ENCODE measurements at places on chromosomes 16 and 17.

GRCh38 chr16:74982256-74982655 lies 2.7 kb downstream of the WDR59 start:
- no peak for DNase-seq

DNA sequence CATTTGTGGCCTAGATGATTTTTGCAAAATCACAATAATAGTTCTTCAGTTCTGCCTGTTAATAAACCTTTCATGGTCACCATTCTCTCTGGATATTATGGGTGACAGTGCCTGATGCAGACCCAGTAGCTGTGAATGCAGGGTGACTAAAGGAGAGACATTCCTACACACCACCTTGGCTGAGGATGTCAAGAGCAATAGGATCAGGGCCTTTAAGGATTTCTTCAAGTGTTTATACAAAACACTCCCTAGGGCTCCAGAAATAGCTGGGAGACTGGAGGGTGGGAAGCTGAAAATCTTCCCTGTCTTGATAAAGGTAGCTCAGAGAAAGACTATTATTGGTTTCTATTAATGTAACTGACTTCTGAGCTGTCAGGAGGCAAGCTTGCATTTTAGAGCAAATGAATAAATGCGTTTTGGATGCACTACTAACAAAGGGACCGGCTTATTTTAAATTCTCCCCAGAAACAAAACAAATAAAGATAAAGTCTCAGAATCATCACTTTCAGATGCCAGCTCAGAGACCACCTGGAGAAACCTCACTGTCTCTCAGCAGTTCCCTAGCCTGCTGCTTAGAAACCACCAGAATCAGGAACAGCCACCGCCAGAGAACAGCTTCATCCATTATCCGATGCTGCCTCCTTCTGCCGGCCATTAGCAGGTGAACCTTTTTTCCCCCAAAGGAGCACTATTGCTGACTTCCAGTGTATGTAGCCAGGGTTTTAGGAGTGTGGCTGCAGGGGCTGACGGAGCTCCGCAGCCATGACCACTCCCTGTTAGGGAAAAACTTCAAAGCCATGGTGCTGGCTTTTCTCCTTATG lies 171.4 kb upstream of the DYNLRB2 start:
- DNase-seq: peak; percentile 11

DNA sequence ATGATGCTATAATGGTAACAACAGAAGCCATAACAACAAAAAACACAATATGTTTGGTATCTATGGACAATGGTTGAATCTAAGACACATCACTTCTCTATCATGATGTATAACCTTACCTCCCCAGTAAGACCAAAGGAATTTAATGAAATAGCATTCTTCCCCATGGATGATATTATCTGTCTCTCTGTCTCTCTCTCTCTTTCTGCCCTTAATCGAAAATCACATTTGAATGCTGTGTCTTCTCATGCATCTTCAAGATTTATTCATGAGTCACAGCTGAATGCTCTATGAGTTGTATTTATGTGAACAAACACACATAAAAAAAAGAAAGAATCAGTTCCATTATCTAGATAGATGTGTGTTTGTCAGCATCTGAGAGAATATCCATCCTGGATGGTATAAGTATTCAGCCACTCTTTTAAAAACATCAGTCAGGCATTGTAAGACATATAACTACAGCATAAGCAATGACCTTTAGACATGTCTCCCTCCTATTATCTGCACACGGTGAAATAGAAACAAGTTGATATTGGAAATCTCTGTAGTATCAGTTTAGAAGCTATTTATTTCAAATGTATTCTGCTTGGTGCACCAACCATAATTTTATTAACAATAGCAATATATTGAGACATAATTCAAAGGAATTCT lies 433.3 kb downstream of the TOX3 start:
- DNase-seq: no peak

DNA sequence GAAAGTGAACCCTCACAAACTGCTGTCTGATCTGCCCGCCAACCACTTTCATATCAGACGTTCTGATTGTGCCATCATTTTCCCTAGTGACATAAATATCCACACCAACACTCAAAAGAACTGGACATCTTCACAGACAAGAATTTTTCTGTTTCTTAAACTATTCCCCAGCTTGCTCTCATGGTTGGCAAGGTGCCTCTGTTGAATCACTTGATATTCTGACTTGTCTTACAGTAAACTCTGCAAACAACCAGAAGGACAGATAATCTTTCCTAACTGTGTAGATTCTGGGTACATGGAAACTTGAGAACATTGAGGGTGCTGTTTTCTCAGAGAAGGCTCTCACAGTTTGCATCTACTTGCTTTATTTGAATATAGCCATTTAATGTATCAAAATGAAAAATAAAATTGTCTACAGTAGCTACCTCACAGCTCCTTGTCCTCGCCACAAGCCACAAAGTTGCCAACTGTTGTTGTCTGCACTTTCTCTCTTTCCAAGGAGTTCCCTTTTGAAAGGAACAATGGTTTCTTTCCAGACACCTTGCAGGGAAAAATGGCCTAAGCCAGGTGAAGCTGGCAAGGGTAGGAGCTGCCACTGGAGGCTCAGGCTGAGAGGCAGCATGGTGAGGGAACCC lies 46.0 kb upstream of the ADAMTS18 start:
- no peak for DNase-seq

DNA sequence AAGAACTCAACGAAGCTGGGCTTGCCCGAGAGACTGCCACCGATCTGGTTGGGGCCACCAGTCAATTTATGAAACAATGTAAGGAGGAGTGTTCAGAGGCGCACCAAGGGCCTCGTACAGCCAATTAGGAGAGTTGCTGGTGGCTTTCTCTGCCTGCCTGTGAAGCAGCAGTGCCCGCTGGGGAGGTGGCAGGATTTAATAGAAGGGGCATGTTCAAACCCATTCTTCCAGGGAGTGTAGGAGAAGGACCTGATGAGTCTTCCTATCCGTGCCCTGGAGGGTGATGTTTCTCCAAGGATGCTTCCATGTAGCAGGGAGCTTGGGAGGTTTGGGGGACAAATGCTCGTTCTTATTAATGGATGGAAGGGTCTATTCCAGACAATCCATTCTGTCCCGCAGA lies 178.4 kb downstream of the CCDC182 start:
- no peak for DNase-seq

GRCh38 chr17:79668344-79669250 lies 57.7 kb upstream of the RBFOX3 start:
- no peak for DNase-seq

GRCh38 chr17:58706351-58707140 lies 14.1 kb downstream of the RAD51C start:
- no peak for DNase-seq

DNA sequence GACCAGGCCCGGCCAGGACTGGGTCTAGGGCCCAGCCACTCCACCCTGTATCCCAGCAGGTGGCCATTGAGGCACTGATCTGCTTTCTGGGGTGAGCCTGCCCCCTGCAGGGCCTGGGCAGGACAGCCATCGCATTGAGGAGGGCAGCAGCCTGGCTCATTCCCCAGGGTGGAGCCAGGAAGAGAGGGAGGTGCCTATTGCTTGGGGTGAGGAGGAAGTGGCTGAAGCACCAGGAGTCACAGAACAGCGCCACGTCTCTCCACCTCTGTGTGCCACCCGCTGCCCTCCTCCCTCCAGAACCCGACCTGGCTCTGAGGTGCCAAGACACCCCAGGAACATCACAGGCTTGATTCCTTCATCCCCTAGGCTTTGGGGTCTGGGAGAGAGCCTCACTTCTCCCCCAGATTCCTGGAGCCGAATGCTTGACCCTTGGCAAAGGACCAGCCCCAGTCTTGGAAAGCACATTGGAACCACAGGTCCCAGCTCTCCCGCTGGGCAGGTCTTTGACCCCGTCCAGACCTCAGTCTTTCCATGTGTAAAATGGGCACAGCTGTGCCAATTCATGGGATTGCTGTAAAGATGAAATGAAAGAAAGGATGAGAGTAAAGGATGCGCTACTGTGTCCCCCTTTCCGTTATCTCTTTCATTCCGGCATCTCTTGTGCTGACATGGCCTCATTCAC lies 7.2 kb upstream of the KRT36 start:
- peak; percentile 69 for DNase-seq

DNA sequence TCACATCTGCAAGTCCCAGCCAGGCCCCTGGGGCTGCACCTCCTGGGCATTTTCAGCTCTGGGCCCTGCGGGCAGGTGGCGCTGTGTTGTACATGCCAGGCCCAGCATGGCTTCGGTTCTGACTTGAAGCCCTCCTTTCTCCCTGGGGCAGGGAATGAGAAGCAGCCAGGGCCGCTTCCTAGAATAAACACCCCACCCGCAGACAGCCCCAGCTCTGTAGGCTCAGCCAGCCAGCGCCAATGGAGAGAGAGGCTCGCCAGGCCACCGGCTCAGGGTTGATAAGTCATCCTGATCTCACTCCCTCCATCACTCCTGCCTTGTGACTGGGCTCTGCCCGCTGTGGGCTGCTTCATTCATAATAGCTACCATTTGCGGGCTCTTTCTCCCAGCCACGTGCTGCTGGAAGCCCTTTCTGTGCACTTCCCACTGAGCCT lies 6.0 kb upstream of the GLIS2 start:
- peak; percentile 26 for DNase-seq

- DNase-seq: no peak
Measured at GRCh38 chr17:60223456-60223855, 73.7 kb downstream of the CA4 start.

DNA sequence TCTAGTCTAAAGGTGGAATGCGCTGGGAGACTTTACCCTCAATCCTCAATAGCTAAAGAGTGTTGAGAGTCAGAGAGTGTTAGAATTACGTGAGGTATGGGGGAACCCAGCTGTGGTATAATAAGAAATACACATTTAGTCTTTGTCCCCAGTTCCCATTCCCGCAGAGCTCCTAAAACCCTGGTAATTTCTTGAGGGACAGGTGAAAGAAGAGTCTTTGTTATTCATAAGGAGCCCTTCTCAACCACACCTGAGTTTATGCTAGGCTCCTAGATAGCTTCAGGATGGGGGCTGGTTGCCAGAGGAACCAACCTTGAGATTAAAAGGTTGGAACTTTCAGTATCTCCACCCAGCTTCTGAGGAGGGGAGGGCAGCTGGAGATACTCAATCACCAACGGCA lies 5.8 kb downstream of the ZNF18 start:
- DNase-seq: no peak

- no peak for DNase-seq
Measured at GRCh38 chr16:55478827-55479429, at the start of gene MMP2. Gene MMP2, plus strand, starts transcription at chr16:55479198. Its CDS starts 282 bp downstream, at chr16:55479480.

DNA sequence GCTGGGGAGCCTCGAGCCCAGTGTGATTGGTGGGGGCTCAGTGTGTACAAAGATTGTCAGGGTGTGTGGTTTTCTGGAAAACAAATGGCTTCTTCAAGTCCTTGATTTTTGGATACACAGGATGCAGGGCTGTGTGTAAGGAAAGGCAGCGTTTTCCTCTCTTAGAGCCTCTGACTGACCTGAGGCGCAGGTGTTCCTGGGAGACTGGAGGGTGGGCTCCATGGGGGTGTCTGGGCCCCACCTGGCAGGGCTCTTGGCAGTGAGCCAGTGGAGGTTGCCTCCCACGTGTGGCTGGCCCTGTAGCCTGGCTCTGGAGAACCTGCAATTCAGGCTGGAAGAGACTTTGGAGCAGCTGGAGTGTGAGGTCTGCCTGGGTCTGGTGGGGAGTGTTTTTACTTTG lies 5.0 kb downstream of the FOXK2 start:
- no peak for DNase-seq
